ENCODE measurements at places on chromosomes 1 and 21.

DNA sequence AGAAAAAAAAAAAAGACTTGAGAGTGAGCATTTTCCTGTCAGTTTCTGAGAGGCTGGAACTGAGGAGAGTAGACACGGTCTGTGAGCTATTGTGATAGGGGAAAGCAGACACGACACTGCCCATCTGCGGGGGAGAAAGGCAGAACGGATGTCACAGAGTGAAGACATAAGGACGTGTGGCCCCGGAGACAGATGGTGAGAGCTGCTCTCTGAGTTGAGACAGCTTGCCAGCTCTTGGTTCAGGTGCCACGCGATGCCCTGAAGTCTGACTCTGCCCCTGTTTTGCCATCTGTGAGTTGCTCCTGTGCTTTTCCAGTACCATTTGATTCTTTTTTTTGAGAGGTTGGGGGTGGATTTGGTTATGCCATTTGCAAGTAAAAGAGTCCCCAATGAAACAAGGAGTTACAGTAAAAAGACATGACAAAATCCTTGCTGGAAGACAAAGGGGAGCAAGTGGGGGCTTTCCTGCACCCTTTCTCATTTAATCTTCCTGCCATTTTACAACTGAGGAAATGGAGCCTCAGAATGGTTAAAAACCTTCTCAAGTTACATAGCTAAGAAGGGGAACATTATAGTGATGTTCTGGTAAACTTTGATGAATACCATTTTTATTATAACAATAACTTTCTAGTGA is 128.9 kb upstream of the DNAH14 start:
- peaks cover 11% of the 10 kb centered on the region for H3K27me3 ChIP-seq
- H3K4me3 ChIP-seq = no peak overlapping the region
- H3K4me1 ChIP-seq = no peaks in the 10 kb centered on the region
- DNase-seq = no peak
- H3K27ac ChIP-seq = no peak overlapping the region

DNA sequence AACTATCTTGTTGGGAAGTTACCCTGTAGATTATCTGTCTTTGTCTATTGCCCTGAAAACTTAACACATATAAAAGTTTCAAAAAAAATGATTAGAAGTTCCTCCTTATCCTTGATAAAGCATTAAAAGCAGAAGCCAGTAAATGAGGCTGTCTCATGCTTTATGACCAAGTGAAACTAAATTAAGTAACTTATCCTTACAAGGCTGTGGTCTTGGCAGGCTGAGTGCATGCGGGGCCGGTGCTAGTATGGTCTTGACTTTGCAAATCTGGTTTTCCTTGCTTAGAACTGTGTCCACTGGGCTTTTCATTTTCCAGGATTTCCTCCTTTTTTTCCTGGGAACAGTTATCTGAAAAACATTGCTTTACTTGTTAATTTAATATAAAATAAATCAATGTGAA is 43.1 kb downstream of the PCNX2 start:
- H3K27ac ChIP-seq = no peak overlapping the region
- peaks cover 20% of the 10 kb centered on the region for H3K36me3 ChIP-seq
- peaks cover 15% of the 10 kb centered on the region for H3K4me1 ChIP-seq
- H3K27me3 ChIP-seq = no peaks in the 10 kb centered on the region
- DNase-seq = no peak
- no peak overlapping the region for H3K4me3 ChIP-seq

GRCh38 chr1:185846672-185847444 is 112.7 kb downstream of the HMCN1 start:
- H3K36me3 ChIP-seq = no peaks in the 10 kb centered on the region
- H3K27ac ChIP-seq = no peak overlapping the region
- peaks cover 13% of the 10 kb centered on the region for H3K4me1 ChIP-seq
- DNase-seq = no peak

GRCh38 chr1:106753066-106753465 is 303.4 kb upstream of the PRMT6 start:
- H3K27ac ChIP-seq = no peak overlapping the region
- H3K4me3 ChIP-seq = no peak overlapping the region
- H3K27me3 ChIP-seq = no peaks in the 10 kb centered on the region
- H3K4me1 ChIP-seq = no peaks in the 10 kb centered on the region
- no peak for DNase-seq
- no peaks in the 10 kb centered on the region for H3K36me3 ChIP-seq

DNA sequence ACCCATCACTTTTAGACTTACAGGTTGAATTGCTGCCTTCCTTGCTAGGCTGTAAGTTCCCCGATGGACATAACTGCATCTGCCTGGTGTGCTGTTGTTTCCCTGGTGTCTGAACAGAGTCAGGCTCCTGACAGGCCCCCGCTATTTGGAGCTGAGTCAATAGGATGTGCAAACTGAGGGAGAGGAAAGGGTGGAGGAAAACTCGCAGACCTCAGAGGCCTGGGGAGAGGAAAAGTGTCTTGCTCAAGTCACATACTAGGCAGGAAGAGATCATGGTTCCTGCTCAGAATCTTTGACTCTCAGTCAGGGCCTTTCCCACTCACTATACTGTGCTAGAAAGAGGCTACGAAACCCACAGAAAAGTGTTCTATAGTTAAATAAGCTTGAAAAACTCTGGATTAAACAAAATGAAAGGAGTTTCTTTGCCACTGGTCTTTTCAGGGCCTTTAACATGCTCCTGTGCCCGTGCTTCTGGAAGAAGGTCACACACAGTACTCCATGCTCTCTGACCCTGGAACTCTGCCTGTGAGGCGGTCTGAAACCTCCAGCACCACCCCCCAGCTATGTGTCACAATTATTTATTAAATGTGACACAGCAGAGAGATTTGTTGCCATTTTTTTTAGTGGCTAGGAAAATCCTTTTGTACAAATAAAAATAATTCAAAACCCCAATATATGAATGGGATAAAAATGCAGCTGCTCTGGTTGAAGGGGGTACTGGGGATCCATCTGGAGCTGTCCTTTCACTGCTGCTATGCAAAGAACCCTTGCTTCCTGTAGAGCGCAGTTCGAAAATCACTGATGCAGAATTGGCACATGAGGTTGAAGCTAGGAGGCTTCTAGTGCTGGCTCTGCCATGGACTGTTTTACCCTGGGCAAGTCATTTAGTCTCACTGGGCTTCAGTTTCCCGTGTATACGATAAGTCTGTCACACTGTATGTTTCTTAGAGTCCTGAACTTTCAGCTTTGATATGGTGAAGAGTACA is 20.1 kb upstream of the CDCP2 start:
- H3K4me3 ChIP-seq = no peak overlapping the region
- no peaks in the 10 kb centered on the region for H3K4me1 ChIP-seq
- H3K36me3 ChIP-seq = no peaks in the 10 kb centered on the region
- H3K27ac ChIP-seq = no peak overlapping the region
- no peaks in the 10 kb centered on the region for H3K27me3 ChIP-seq

DNA sequence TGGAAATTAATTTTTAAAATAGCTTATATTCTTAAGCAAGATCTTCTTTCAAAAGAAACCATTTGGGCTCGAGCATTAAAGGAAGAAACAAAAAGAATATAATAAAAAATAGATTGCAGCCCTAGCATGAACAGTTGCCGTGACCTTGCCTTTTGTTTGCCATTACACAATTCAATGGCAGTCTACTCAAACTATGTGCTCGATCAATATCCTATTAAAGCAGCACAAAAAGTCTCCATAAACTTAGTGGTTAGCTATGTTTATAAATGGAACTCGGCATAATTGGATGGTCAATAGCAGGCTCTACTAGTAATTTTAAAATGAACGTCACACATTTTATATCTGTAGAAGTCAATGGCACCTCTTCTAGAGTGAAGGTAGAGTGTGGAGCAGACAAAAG is 256.5 kb downstream of the NFIA start:
- peak overlapping the region; percentile 98 for H3K27ac ChIP-seq
- peaks cover 8% of the 10 kb centered on the region for H3K36me3 ChIP-seq
- peaks cover 57% of the 10 kb centered on the region for H3K4me1 ChIP-seq
- H3K27me3 ChIP-seq = no peaks in the 10 kb centered on the region
- H3K4me3 ChIP-seq = no peak overlapping the region
- no peak for DNase-seq

DNA sequence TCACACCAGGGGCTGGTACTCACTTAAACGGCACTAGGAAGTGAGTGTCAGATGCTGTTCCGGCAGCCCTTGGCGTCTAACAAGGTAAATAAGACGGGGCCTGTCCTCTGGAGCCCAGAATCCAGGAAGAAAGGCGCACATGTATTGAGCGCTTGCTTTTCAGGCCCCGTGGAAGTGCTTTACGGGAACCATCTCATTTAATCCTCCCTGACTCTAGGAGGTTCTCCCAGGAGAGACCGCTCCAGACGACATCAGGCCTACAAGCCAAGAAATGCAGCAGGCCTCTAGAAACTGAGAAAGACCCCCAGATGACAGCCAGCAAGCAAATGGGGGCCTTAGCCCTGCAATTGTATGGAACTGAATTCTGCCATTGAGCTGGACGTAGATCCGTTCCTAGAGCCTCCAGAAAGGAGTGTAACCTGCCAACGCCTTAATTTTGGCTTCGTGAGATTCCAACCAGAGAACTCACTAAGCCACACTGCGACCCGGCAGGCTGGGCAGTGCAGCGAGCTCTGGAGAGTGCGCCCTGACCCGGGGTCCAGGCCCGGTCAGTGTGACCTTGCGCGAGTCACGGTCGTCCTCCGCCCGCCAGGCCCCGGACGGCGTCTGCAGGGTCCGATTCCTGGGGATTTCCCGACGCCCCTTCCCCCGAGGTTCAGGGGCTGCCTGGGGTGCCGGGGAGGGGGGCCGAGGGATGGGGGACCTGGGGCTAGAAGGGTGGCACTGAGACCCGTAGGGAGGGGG is 532 bp upstream of the MANEAL start:
- H3K4me1 ChIP-seq = peaks cover 2% of the 10 kb centered on the region
- peak overlapping the region; percentile 44 for H3K4me3 ChIP-seq
- H3K36me3 ChIP-seq = no peaks in the 10 kb centered on the region
- H3K27me3 ChIP-seq = peaks cover 74% of the 10 kb centered on the region
- no peak for DNase-seq

- H3K4me3 ChIP-seq = no peak overlapping the region
- peaks cover 11% of the 10 kb centered on the region for H3K36me3 ChIP-seq
- H3K27me3 ChIP-seq = no peaks in the 10 kb centered on the region
- H3K4me1 ChIP-seq = peaks cover 7% of the 10 kb centered on the region
Measured at GRCh38 chr1:35369922-35370671, 101.6 kb downstream of the ZMYM4 start.

- H3K4me1 ChIP-seq = peaks cover 37% of the 10 kb centered on the region
- DNase-seq = no peak
- peaks cover 1% of the 10 kb centered on the region for H3K36me3 ChIP-seq
- H3K4me3 ChIP-seq = no peak overlapping the region
- no peaks in the 10 kb centered on the region for H3K27me3 ChIP-seq
Measured at GRCh38 chr1:18927082-18927653, 24.8 kb upstream of the ALDH4A1 start.

DNA sequence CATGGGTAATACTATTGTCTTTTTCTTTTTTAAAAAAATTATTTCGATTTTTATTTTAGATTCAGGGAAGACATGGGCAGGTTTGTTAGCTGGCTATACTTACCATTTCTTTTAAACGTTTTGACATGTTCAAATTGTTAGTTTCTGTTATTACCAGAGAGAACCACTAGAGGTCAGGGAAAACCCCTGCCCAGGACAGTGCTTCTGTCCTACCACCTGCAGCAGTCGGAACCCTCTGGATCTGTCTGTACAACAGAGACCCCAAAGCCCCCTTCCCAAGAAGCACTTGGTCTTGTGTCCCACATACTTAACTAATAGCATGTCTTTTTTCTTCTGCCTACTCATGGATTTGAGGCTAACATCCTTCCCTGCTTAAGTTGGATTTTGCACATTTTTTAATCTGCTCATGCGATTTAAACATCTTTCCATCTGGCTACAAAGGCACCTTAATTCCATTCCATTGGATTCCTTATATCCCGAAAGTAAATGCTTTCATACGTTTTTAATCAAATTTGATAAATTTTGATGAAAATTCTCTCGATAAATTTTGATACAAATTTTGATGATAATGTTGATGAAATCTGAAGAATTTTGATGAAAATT is 10.0 kb upstream of the C1orf115 start:
- no peaks in the 10 kb centered on the region for H3K27me3 ChIP-seq
- H3K36me3 ChIP-seq = no peaks in the 10 kb centered on the region
- no peak for DNase-seq
- no peak overlapping the region for H3K27ac ChIP-seq

- H3K27ac ChIP-seq = no peak overlapping the region
- no peaks in the 10 kb centered on the region for H3K27me3 ChIP-seq
- no peak overlapping the region for H3K4me3 ChIP-seq
- H3K4me1 ChIP-seq = peaks cover 11% of the 10 kb centered on the region
- no peak for DNase-seq
- peaks cover 19% of the 10 kb centered on the region for H3K36me3 ChIP-seq
Measured at GRCh38 chr1:52037402-52037814, 3.8 kb upstream of the KTI12 start.

DNA sequence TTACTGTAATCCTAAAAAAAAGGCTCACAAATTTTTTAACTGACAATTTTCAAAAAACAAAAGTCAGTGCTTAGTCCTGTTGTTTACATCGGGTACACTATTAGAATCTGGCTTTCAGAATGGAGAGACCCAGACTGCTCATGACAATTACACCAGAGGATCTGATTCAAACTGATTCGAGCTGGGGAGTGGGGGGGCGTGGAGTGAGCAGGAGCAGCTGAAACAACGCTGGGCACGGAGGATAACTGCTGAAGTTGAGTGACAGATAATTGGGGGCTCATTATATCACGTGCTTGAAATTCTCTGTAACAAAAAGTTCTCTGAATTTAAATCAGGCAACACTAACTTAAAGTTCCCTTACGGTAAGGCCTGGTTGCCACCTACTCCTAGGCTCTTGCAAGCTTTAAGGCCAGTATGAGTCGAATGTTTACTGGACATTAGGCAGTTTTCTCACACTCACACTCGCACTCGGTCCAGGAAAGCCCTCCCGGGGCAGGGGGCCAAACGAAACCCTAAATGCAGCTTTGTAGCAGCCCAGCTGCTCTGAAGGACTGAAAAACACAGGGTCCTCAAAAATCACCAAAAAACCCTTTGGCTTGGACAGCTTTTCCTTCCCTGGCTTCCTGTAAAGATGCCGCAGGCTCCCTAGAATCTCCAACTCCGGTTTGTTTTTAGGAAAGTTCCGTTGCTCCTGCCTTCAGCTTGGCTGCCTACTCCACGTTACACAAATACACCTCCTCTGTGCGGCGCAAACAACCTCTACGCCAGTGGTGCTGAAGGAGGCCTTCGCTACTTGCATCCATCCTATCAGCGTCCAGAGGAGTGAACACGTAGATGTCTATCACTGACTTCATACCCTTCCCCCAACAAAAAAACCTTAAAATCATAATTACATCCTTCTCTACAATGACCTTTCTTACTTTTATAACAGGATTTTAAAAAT is 42.9 kb downstream of the CAPZB start:
- peaks cover 58% of the 10 kb centered on the region for H3K4me1 ChIP-seq
- H3K4me3 ChIP-seq = no peak overlapping the region
- no peaks in the 10 kb centered on the region for H3K27me3 ChIP-seq
- DNase-seq = no peak

DNA sequence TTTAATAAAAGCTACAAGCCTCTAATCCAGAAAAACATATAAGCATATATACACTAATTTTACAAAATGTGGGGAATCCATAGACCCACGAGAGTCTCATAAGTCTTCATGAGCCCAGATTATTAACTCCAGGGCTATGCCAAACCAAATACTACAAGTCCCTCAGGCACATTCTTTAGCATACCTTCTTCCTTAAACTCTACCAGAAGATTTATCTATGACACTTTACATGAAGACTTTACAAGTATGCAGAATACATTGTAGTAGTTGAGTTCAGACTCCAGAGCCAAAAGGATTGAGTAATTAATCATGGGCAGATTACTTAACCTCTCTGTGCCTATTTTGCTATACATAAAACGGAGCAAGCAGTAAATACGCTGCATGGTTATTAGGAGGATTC is 793.7 kb upstream of the ADGRL2 start:
- DNase-seq = no peak
- H3K27ac ChIP-seq = no peak overlapping the region
- no peaks in the 10 kb centered on the region for H3K36me3 ChIP-seq
- no peaks in the 10 kb centered on the region for H3K27me3 ChIP-seq

Data from mesothelial cell of epicardium (in vitro differentiated cells).